Amygdala (tissue), 56 donors: ENCODE measurements at places on chromosomes 12 and 14.

DNA sequence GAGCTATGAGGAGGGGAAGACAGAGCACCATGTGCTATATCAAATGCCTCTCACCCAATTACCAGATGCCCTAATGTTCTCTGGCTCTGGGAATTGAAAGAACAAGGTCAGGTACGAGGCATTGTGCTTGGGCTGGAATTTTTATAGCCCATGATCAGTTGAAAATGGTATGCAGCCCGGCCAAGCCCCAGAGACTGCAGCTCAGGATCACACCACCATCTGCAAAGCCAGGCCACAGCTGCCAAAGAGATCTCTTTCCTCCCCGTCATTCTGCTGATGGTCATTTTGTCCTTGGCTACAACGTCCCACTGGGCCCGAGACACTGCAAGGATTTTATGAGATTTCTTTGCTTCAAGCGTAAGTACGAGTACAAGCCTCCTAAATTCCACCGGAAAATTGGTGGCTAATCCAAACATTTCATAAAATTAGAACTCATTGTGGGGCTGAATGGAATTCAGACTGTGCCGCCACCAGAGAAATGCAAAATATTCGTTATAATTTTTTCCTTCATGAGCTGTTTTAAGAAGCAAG is 15.1 kb downstream of the NUAK1 start:
- no peak for DNase-seq

GRCh38 chr12:114658002-114658441 is 26.0 kb downstream of the TBX3 start:
- DNase-seq: no peak

GRCh38 chr14:37711831-37712475 is 116.5 kb downstream of the TTC6 start:
- DNase-seq: no peak

DNA sequence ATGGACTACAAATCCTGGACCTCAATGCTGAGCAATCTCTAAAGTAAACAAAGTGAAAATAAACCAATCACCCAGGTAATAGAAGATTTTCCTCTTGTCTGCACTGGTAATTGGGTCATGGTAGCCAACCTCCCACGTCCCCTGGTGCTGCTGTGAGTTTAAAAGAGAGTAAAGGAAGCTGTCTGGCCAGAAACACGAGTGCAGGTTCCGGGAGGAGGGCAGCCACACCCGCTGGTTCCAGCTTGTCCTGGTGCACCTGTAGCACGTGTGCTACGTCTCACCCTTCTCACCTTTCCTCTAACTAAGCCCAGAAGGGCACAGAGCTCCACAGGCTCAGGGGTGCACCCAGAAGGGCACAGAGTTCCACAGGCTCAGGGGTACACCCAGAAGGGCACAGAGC is 5.4 kb downstream of the CRACR2A start:
- DNase-seq: no peak

GRCh38 chr14:77547512-77548180 is 49.0 kb upstream of the ISM2 start:
- no peak for DNase-seq

- DNase-seq: no peak
Measured at GRCh38 chr12:77116277-77116676, 50.9 kb upstream of the E2F7 start.

DNA sequence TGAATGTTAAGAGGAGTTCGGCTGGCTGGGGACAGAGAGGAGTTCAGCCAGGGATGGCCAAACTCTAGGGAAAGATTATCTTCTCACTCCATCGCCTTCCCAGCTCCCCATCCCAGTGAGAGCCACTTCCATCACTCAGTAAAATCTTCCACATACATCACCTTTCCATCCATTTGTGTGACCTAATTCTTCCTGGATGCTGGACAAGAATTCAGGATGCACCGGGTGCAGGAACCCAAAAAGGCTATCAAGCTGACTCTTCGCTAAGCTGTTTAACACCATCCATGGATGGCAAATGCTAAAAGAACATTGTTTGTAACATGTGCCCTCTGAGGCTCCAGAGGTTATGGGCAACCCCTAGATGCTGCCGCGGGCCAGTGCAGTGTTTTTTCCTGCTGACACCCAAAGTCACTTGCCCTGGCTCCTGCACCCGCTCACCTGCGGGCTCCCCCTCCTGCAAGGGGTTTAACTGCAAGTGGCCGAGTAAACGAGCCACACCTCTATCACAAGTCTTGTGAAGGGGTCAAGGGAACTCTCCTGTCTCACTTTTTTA is 216.0 kb upstream of the NPAS3 start:
- DNase-seq: no peak

GRCh38 chr12:108231109-108231905 is 102.2 kb downstream of the WSCD2 start:
- no peak for DNase-seq

DNA sequence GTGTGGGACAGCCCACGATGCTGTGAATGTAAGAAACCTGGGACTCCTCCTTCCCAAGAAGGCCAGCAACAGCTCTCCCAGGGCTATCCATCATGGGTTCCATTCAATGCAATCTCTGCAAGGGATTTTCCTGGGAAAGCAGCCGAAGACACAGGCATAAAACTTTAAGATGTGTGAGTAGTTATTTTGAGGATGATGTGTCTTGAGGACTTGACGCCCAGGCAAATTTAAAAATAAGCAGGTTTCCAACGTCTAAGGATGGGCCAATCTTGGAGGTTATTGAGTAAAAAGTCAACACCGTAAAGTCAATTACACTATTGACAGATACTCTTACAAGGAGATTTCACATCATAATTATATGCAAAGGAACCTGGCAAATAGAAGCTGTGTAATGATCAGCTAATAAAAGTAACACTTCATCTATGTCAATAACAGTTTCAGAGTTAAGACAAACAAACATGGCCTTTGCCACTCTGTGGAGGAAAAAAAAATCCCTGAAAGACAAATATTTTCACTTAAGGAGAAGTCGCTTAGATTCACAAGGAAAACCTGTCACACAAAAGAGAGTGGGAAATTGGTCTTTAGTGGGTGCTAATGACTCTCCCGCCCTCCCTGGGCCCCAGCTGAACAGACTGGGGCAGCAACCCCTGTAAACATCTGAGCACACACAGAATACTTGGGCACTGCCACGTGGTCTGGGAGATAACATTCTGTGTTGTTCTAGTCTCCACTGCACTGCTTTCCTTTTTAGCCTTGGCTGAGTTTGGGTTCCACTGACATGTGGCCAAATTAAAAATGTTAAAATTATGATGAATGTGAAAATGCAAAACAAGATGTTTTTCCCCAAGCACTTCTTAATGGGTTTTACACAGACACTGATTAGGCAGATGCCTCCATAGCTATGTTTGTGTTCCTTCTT is 240.9 kb downstream of the FOXN3 start:
- DNase-seq: no peak
